Activated CD4-positive, alpha-beta T cell treated with anti-CD3 and anti-CD28 coated beads, Interleukin-2, amount 10 ng/mL, durations not matched to agents 7 days and 5 days (primary cell): ENCODE measurements at places on chromosomes 2 and 18. TPM values are rescaled to one million over a fixed set of nuclear protein-coding genes. Genes with fewer than 3 reads are reported as not detected.

- DNase-seq = no peak
Measured at GRCh38 chr2:119548516-119549120, 4.4 kb downstream of the CFAP221 start.

GRCh38 chr2:7448578-7449264, 531.5 kb downstream of the RNF144A start:
- DNase-seq = no peak

- DNase-seq = no peak
Measured at GRCh38 chr18:67433971-67434370, 82.5 kb downstream of the DSEL start.

The MC5R gene
- total RNA-seq = not detected

The DUSP28 gene
- 9.6 TPM for total RNA-seq

GRCh38 chr2:219433666-219434467, 776 bp upstream of the SPEG start:
- peak; percentile 29 for DNase-seq

DNA sequence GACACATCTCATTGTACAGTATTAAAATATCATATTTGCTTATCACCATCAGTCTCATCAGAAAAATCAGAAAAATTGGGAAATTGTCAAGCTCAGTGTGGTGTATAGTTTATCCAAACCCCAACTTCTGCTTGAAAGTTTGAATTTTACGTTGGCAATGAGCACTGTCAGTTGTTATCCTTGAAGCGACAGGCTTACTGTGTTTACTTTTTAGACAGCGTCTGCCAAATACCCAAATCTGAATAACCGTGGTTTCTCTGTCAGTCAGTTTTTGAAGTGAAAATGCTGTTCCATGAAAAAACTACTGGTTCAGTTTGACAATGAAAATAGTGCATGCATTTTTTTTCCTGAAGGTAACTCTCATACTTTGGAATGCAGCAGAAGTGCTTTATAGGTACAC, 70.2 kb downstream of the PARD3B start:
- no peak for DNase-seq

DNA sequence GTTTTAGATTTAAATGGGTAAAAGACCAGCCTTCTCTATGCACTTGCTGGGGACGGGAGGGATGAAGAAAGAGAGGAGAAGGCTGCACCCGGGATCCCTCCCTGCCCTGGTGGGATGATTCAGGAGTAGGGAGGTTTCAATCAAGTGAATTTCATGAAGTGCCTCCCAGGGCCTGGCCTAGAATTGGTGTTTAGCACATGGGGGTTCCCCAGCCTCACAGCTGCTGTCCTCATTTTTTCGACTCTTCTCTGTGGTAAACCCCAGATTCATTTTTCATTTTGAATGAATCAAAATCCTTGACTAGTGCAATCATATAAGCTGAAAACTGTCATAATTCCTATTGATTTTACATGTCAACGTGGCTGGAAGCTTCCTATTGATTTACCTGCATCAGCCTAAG, 81.1 kb downstream of the LPIN1 start:
- DNase-seq = no peak

DNA sequence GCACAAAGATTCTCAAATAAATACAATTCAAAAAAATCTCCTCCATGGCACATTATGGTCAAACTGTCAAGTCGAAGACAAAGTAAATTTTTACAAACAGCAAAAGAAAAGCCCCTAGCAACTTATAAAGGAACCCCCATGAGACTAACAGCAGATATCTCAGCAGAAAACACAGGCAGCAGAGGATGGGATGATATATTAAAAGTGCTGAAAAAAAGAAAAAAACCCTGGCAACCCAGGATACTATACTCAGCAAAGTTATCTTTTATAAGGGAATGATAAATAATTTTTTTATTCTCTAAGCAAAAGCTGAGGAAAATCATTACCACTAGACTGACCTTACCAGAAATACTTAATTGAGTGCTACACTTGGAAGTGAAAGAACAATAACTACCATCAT, 326.4 kb downstream of the CYRIA start:
- DNase-seq = no peak

GRCh38 chr2:45438872-45439665, 172.0 kb downstream of the SRBD1 start:
- no peak for DNase-seq

- DNase-seq = no peak
Measured at GRCh38 chr18:13239171-13239956, 20.8 kb downstream of the LDLRAD4 start.

GRCh38 chr2:88167740-88168139, 2.4 kb upstream of the THNSL2 start:
- DNase-seq = no peak

DNA sequence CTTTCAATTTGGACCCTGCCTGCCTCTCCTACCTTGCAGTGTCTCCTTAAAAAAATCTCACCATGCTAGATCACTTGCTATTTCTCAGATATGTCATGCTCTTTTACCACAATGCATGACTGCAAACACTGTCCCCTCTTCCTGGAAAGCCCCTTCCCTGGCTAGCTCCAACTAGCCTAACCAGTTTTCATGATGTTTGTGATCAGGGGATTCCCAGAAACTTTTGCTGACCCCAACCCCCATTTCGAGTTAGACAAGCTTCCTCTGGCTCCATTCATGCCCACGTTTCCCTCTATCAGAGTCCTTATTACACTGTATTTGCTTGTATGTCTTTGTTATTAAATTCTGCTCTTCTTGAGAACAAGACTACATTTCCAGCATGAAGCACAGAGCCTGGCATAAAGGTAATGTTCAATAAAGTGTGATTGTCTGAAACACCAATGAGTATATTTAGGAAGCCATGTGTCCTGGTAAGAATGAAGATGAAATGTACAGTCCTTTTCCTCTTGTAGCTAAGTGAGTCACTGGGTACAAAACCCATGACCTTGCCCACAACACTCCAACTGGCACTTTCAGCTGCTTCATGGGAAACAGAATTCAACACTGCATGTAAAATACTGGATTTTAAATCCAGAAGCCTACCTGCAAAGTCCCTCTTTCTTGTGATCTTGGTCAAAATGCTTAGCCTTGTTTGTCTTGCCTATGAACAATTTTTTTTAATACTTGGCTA, 62.0 kb upstream of the ATL2 start:
- DNase-seq = no peak

DNA sequence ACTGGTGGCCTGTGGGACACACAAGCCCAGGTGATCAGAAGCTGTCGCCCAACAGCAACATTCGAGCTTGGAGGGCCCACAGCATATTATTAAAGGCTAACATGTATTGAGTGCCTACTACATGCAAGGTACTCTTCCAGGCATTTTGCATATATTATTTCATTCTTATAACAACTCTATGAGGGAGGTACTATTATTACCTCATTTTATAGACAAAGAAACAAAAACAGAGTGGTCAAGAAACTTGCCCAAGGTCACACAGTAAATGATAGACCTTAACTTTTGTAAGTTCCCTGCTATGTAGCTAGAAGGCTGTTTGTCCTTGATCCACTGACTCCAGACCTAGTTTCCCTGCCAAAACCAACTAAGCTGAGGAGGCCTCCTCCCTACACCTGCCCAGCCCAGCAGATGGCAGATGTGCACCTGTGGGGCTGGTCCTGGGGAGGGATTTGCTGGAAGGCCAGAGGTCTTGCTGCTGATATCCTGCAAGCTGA, 35.7 kb downstream of the KANSL3 start:
- no peak for DNase-seq

The RESP18 gene
- total RNA-seq = not detected

DNA sequence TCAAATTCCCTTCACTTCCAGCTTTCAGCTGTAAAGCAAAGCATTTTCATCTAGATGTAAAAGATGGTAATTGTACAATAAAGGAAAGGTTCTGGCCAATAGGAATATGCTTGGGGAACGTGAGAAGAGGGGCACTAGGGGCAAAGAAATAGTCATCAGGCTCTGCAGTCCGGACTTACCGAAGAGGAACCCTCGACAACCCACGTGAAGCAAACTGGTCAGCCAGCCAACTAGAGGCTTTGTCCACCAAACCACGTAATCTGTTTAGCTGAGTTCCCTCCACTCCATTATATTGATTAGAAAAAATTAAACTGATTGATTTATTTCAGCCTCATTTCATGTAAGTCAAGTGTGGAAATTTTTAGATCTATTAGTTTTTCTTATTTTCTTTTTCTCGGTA, 300.4 kb upstream of the FANCL start:
- DNase-seq = no peak

- DNase-seq = no peak
Measured at GRCh38 chr2:52498077-52498750, 1269.4 kb upstream of the CHAC2 start.

GRCh38 chr18:48996901-48997463, 46.2 kb upstream of the SMAD7 start:
- peak; percentile 67 for DNase-seq

The CRYGD gene
- not detected for total RNA-seq

DNA sequence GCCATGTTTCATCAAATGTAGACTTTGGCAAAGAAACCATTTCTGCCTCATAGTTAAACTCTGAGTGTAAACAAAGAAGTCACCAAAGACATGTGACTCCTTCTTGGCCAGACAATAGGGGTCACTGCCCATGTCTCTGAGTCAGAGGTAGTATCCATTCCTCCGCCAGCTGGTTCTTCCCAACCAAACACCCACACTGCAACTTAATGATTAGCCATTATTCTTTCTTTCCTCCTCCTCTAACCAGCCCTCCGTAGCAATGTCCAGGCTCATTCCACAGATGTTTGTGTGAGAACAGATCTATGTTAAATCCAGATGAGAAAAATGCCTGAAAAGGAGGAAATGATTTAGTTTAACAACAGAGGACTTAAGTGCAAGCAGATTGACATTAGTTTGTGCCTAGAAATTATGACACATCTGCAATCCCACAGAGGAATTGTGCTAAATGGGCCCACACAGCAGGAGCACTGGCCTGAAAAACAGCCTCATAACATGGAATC, 127.9 kb upstream of the SH3BP4 start:
- DNase-seq = no peak

- no peak for DNase-seq
Measured at GRCh38 chr2:99156891-99157290, 2.1 kb downstream of the LIPT1 start.

GRCh38 chr2:16537347-16537746, 128.3 kb downstream of the CYRIA start:
- no peak for DNase-seq

GRCh38 chr2:198374375-198375082, 570.1 kb downstream of the PLCL1 start:
- DNase-seq = peak; percentile 29

The IL1A gene
- 0.17 TPM for total RNA-seq

- DNase-seq = no peak
Measured at GRCh38 chr2:15734674-15735483, 143.2 kb downstream of the DDX1 start.

- peak; percentile 76 for DNase-seq
Measured at GRCh38 chr2:239380831-239381708, 19.8 kb downstream of the HDAC4 start.
